ENCODE measurements at places on chromosomes 4 and X.

DNA sequence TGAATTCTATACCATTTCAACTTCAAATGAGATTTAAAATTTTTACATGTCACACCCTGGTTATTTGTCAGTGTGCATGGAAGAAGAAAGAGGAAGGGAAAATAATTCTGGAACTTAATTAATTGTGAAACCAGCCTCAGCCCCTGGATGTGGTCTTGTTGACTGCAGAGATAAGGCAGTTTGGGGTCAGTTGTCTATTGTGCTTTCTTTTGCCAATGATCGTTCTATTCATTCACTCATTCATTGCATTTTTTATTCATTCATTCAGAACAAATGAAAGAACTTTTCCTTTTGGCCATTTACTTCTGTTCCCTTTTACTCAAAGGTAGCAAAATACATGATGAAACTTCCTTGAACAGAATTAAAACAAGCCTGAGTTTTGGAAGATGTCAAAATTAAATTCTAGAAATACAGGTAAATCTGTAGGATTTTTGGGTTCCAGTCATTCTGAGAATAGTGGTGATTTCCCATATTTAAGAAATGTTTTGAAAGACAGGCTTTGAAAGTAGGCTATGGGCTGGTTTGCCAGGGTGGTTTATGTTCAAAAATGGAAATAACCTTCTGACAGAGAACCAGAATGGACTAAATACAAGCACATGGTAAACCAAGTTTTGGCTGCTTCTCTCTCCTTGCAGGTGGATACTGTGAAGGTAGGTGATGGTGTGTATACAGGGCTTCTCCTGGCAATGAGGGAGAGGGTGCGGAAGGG, 35.7 kb downstream of the PARM1 start:
- DNase-seq, result no peak

- no peak for DNase-seq
Measured at GRCh38 chr4:180081072-180081471, 2162.1 kb upstream of the TENM3 start.

- no peak for DNase-seq
Measured at GRCh38 chr4:44462259-44462658, 13.7 kb upstream of the KCTD8 start.

GRCh38 chr4:164304101-164304639, 449.8 kb upstream of the SMIM31 start:
- no peak for DNase-seq

DNA sequence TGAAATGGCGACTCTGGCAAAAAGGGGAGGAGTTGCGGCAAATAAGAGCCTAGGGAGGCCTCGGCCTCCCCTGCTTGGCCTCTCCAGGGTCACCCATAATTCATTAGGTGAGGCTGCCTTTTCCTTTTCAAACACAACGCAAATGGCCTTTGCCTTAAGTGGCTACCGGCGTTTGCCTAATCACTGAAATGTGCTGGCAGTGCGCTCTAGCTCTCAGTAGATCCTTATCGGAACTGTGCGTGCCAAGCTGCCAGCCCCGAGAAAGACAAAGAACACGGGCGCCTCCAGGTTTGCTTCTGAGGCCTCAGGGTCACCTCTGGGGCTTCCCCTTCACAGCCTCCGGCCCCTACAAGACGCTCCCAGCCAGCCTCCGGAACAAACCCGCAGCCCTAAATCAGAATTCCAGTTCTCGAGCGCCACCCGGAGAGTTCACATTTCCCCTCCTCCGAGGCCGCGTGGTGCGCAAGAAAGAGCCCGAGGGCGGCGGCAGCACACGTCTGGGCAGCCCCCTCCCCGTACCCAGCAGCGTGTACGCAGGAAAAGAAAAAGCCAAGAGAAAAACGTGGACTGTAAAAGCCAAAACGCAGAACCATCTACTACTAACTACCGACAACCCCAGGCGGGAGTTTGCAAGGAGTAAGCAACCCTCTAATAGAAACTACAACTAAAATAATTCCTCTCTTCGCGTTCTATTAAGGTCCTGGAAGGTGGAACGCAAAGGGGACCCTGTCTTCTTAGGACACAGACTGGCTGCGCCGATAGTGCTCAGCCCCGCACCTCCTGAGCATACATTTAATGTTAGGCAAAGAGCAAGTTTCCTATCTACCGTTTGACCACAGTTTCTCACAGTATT, 76.5 kb upstream of the BCOR start:
- no peak for DNase-seq

DNA sequence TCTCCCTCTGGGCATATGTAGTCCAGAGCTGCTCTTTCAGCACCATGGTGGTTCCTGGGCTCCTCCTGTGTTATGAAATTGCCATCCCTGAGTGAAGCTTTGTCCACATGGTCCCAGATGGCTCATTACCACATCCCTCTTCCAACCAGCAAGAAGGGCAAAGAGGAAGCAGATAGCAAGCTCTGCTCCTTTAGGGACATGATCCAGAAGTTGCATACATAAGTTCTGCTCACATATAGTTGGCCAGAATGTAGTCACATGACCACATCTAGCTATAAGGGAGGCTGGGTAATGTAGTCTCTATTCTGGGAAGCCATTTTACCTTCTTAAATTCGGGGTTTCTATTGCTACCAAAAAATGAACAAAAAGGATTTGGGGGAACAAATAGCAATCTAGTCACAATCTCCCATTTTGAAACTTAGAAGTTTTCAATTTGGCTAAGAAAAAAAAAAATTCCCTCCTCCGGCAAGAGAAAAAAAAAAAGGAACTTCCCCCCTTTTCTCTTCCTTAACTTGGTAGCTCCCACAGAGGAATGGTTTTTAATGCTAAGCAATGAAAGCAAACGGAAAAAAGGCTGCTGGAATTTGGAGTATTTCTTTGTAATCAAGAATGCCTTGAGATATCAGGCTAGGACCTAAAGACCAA, 88.2 kb upstream of the USP9X start:
- peak; percentile 55 for DNase-seq

- no peak for DNase-seq
Measured at GRCh38 chr4:99383833-99384392, 31.4 kb upstream of the ADH1C start.

DNA sequence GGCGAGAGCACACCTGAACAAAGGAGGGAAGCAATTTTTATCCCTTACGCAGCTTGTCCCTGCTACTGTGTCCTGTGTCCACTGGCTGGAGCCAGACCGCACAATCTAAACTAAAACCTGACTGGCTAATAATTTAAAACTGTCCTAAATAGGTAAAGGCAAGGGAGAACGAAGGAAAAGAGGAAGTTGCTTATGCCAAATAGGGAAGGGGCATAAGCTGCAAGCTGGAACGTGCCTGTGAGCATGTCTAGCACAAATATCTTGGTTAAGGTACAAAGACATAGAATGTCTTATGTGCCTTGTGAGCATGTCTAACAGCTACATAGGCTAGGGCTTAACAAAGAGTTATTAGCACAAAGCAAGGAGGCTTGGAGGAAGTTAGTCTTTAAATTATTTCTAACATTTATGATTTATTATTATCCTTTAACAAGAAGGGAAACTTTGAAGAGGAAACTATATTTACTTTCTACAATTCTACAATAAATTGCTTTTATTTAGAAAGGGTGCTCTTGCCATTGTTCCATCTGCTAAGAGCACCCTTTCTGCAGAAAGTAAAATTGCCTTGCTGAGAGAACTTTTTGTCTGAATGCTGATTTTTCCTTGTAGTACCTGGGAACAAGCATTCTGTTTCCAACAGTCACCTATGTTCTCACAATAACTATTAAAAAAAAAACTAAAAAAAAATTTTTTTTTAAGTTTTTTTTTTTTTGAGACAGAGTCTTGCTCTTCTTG, 80.6 kb upstream of the CBR4 start:
- DNase-seq, result no peak

DNA sequence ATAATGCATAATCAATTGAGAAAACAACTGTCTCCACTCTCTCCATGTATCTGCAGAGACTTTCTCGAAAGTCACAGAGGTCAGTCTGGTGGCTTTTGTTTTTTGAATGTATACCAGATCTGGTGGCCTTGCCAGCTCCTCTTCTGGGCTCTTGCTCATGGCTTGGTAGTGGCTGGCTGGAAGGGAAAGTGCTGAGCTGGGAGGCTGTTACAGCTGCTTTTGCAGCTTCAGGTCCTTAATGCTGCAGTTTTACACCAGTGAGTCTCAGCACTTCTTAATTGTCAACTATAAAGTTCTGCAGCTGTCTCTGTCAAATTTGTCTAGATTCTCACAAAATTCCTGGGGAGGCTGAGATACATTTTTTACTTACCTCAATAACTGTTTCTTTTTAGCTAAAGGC, 390.0 kb downstream of the GRXCR1 start:
- DNase-seq, result no peak
